Stimulated activated CD4-positive, alpha-beta T cell treated with anti-CD3 and anti-CD28 coated beads, Interleukin-1b, Interleukin-23, amount 100 ng/mL, for 1 hour (primary cell): ENCODE measurements at places on chromosomes 2 and 18.

DNA sequence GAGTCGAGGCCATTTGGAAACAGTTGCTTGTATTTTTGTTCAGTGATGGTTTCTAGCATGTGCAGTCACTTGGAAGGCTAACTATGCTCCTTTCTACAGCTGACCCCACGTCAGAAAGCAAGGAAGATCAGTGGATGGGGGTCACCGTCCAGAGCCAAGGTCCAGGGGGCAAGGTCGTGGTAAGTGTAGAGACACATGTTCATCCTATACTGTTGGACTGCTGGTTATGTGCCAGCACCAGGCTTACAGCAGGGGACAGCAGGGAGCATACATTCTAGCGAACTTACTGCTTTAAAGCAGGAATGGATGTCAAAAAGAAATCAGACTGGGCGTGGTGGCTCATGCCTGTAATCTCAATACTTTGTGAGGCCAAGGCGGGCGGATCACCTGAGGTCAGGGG is 40.0 kb downstream of the ITGA6 start:
- no peak for DNase-seq

- DNase-seq = no peak
Observed at GRCh38 chr2:113698892-113699447, 57.5 kb downstream of the SLC35F5 start.

DNA sequence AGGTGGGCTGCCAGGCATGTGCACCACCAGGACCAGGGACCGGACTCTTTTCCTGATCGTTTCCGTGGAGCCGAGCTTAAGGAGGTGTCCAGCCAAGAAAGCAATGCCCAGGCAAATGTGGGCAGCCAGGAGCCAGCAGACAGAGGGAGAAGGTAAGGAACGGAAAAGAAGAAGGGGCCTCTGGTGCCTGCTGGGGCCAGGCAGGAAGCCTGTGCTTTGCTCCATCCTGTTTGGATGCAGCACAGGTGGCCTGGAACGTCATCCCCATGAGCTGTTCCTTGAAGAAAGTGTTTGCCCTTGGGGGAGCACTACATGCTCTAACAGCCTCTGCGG is 33.9 kb downstream of the CNGA3 start:
- DNase-seq = no peak

DNA sequence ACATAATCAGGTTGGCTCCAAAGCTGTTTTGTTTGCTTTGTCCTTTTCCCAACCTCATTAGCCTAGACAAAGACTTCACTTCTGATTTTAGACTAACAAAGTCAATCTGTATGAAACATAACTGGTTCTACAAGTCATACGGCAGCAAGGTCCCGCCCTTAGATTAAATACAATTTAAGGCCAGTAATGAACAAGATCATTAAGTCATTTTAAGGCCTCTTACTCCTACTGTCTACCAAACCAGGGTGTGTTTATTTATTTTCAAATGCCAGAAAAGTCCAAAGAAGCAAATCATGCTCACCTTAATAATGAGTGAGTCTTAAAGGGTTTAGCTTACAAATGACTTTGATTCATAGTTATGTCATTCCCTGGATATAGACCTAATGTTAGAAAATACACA is 148.4 kb upstream of the ACVR2A start:
- no peak for DNase-seq

DNA sequence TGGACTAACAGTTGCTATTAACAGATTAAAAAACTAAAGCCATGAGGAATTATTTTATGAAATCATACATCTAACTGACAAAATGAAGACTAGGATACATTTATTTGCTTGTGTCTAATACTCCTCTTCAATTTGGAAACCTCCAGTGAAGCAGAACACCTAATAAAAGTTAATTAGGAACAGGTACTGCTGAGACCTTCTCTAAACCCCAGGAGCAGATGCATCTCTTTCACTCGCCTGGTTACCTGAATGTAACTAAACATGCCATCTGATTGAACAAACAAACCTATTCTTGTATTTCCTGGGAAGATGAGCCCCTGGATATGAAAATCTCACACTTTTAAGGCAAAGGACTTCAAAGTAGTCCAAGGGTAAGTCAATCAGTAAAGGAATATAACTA is 898.2 kb downstream of the NRXN1 start:
- no peak for DNase-seq

DNA sequence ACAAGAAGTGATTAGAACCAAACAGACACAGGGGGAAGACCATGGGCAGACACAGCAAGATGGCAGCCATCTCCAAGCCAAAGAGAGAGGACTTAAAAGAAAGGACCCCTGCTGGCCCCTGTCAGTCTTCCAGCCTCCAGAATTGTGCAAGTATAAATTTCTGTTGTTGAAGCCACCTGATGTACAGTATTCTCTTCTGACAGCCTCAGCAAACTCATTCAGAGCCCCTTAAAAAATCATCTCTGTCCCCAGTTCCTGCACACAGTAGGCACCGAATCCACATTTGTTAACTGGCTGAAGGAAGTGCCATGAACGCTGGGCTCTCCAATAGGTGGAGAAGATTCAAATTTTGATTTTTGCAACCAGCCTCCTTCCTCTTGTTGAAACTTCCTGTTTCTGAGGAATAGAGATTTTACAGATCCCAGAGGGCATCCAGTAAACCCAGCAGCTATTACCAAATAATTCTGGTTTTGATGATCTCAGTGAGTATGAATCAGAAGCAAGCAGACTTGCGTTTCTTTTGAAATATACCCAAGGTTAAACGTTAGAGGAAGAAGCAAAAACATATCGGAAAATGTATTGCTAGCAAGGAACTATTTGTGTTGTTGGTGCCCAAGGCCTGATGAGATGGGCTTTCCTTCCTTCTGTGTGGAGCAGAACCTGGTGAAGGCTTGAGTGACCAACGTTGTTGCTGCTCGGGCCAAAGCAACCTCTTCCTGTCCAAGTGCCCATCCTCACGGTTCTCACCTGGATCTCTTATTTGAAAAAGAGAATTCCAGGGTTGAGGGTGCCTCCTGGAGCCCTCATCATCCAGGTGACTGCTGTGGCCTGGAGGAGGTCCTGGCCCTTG is 47.7 kb upstream of the PLB1 start:
- no peak for DNase-seq

DNA sequence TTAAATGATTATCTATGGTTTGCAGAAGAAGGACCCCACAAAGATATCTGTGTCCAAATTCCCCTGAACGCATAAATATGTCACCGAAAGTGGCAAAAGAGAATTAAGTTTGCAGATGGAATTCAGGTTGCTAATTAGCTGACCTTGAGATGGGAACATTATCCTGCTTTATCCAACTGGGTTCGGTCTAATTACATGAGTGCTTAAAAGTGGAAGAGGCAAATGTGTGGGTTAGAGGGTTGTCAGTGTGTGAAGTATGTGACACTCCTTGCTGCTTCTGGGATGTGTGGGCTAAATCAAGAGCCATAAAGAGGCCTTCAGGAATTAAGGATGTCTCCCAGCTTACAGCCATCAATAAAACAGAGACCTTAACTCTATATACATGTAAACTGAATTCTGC is 53.5 kb downstream of the CDH19 start:
- no peak for DNase-seq

GRCh38 chr2:179177694-179178093 is 86.9 kb downstream of the SESTD1 start:
- DNase-seq = no peak

DNA sequence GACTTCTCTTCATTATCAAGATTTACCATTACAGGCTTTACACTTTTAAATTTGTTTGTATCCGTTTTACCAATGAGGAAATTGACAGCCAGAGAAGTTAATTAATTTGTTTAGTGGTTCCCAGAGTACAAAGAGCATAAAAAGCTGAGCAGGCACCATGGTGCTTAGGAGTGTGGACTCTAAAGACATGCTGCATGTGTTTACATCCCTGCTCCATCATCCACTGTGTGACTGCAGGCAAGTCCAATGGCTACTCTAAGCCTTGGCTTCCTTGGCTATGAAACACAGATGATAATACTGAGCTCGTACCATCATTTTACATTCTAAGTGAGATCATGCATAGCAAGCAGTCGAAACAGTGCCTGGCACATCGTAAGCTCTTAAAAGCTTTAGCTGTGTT is 108.0 kb upstream of the SLC35G4 start:
- no peak for DNase-seq
